ENCODE measurements at places on chromosomes 5 and 9.

GRCh38 chr9:104805441-104805840 lies 41.5 kb downstream of the NIPSNAP3B start:
- DNase-seq = no peak

- no peak for DNase-seq
These were observed 335.2 kb downstream of the DTWD2 start for GRCh38 chr5:118653183-118653582.

- no peak for DNase-seq
These were observed 11.7 kb downstream of the CER1 start for GRCh38 chr9:14710804-14711203.

GRCh38 chr5:136190091-136190720 lies 2.8 kb downstream of the SMIM32 start:
- DNase-seq = no peak

DNA sequence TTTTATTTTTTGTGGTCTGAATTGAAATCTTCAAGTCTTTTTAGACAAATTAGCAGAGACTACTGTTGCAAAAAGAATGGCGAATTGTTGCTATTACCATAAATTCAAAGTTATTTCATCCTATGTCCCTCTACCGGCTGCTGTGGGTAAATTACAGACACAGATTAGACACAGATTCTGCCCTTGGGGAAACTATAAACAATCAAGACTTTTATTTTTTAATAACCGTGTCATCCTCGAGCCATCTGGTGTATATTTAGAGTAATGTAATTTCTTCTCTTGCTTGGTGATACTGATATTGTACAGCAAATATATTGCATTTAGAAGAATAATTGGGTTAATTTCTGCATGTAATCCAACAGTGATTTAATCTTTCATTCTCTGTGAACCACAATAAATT lies 228.0 kb upstream of the ADAMTSL1 start:
- no peak for DNase-seq

DNA sequence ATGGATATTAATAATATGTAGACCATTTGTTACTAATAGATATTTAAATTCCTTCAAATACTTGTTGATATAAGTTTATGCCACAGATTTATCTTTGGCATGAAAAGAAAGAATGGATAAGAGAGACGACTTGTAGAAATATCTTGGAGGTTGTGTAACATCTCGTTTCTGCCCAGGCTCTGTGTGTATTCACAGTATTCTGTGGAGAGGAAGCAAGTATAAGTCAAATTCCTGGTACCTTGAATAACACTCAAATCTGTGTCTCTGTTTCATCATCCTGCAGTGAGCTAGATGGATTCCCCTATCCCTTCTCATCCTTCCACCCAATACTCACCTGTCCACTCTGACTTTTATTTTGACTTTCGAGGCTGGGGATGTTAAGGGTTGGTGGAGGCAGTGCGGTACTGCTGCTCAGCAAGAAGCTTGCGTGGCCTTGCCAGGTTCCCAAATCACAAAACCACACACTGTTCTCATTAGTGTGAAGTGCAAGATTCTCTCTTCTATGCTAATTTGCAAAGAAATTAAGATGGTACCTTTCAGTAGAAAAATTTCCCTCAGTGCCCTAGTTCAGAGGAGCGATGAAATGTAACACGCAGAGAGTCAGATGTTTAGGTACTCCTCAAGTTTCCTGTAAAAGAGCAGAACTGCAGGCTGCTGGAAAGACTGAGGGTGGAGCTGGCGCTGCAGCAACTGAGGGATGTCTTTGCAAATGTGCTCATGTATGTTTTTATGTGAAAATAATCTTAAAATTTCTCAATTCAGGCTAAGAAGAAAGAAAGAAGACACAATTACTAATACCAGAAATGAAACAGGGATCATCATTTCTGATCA lies 42.6 kb upstream of the ANKRD18A start:
- DNase-seq = no peak

- no peak for DNase-seq
These were observed 24.9 kb downstream of the TCF7 start for GRCh38 chr5:134139377-134139851.

DNA sequence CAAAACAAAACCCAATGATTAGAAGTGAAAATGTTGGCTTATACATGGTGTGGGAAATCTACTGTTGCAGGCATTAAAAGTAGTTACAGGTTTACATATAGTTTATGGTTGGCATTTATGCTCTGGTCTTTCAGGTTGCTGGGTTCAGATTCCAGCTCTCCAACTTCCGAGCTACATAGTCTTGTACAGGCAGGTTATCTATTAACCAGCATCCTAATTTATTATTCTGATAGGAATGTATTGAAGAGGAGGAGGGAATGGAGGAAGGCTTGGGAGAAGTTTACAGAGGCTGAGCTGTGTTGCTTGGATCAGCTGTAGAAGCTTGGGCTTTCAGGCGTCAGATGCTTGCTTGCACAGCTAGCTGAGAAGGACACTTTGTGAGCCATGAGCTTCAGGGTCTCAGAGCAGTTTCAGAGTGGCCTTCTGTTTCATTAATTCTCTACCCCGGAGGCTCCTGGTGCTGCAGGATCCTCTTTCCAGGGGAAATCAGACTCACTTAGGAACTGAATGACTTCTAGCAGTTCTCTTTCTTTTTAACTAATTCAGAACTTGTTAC lies 11.7 kb upstream of the ERBIN start:
- no peak for DNase-seq

DNA sequence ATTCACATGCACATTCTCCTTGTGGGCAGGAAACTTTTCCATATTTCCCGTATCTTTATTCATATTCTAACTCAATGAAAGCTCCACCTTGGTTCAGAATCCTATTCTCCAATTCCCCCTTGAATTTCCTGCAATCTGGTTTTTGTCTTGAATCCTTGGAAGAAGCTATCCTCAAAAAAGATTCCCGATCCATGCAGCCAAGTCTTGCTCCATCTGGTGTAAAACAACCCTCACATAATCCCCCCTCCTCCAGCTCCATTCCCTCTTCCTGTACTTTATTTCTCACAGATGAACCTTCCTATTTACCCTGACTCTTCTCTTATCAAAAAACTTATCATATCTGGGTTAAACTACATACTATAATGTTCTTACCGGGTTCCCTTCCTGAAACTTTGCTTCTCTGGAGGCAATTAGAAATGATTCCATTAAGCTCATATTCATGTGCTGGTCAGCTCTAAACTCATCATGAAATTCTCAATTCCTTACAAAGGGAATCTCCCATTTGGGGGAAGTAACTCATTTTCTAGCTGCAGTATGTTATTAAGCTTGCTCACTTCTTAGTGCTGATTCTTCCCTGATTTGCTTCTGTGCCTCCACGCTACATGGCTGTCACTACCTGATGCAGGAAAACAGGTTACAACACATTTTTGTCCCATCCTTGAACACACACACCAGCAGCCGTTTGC lies 81.7 kb downstream of the GNAQ start:
- no peak for DNase-seq

GRCh38 chr5:170353961-170354360 lies 35.2 kb downstream of the KCNMB1 start:
- no peak for DNase-seq

DNA sequence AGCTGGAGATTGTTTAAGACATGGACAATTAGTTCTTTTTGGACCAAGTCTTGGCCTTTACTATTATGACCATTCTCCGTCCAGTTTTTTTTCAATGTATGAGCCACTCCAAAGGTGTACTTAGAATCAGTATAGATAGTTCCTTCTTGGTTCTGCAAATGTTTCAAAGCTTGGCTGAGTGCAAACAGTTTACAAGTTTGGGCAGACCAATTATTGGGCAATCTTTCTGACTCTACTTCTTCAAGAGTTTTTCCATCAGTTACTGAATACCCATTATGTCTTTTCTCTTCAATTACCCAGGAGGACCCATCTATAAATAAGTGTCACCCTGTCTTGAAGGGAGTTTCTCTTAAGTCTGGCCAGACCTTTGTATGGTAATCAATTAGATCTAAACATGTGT lies 15.5 kb downstream of the IFT74 start:
- no peak for DNase-seq

GRCh38 chr5:8710426-8710930 lies 835.4 kb downstream of the SEMA5A start:
- DNase-seq = no peak

DNA sequence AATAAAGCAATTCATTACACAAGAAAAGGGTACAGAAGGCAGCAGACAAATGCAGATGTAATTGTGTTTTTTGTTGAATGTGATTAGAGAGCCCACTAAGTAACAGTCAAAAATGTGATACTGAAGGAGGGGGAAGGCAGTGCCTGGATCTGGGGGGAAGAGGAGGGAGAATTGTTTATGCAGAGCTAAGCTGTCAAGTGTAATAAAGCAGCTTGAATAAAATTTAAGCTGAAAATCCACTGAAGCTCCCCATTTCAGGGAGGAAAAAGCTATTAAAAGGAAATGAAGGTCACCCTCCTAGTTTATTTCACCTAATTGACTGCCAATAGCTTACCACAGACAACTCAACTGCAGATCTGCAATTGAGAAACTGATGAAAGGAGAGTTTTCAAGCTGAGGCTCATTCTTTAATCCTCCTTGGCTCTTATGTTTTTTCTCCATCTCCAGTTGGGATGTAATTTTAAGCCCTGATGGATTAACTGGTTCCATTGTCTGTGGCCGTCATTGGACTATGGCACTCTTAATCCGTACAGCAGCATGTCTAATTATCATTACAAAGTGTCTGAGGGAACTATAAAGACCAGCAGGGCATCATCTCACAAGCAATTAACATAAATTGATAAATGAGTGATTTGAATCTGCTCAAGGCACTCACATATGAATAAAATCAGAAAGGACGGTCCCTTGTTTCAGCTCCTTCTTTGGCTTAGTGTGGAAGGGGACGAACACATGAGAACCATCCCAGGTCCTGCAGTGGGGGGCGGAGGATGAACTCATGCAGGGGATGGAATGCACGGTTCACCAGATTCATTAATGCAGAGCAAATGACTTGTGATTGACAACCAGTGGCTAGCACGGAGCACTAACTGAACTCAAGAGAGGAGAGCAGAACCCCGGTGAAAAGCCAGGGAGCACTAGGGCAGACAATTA lies 38.5 kb downstream of the TLE1 start:
- DNase-seq = no peak

- DNase-seq = no peak
These were observed 50.7 kb upstream of the C6 start for GRCh38 chr5:41264019-41264418.

- no peak for DNase-seq
These were observed 661 bp downstream of the NSMF start for GRCh38 chr9:137458194-137459151.

DNA sequence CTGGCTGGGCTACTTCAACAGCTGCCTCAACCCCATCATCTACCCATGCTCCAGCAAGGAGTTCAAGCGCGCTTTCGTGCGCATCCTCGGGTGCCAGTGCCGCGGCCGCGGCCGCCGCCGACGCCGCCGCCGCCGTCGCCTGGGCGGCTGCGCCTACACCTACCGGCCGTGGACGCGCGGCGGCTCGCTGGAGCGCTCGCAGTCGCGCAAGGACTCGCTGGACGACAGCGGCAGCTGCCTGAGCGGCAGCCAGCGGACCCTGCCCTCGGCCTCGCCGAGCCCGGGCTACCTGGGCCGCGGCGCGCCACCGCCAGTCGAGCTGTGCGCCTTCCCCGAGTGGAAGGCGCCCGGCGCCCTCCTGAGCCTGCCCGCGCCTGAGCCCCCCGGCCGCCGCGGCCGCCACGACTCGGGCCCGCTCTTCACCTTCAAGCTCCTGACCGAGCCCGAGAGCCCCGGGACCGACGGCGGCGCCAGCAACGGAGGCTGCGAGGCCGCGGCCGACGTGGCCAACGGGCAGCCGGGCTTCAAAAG lies 36.9 kb upstream of the TTC1 start:
- no peak for DNase-seq

- no peak for DNase-seq
These were observed 88.6 kb downstream of the LMX1B start for GRCh38 chr9:126702151-126703001.

- no peak for DNase-seq
These were observed 427.8 kb downstream of the KDM4C start for GRCh38 chr9:7185612-7186011.

DNA sequence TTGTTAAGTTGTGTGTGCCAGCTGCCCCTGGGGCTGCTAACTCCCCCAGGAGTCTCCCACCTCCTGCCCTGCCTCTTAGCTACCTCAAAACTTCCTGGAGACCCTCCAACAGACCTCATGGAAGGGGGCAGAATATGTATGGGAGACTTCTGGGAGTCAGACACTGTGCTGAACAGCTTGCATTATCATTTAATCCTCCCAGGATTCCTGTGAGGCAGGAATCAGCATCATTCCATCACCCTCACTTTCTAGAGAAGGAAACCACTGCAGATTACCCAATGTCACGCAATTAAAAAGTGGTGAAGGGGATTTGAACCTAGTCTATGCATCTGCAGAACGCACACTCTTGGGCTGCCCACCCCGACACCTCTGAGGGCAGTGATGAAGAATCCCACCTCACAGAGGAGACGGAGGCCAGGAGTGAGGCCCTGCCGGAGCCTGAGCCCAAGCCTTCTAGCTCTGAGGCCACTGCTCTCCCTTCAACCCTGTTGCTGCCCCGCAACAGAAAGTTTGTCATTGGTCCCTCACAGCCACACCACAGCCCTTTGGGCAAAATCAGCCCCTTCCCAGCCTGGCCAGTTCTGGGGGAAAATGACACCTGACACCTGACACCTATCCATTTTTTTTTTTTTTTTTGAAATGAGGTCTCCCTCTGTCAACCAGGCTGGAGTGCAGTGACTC lies 30.3 kb upstream of the IL17B start:
- DNase-seq = no peak

DNA sequence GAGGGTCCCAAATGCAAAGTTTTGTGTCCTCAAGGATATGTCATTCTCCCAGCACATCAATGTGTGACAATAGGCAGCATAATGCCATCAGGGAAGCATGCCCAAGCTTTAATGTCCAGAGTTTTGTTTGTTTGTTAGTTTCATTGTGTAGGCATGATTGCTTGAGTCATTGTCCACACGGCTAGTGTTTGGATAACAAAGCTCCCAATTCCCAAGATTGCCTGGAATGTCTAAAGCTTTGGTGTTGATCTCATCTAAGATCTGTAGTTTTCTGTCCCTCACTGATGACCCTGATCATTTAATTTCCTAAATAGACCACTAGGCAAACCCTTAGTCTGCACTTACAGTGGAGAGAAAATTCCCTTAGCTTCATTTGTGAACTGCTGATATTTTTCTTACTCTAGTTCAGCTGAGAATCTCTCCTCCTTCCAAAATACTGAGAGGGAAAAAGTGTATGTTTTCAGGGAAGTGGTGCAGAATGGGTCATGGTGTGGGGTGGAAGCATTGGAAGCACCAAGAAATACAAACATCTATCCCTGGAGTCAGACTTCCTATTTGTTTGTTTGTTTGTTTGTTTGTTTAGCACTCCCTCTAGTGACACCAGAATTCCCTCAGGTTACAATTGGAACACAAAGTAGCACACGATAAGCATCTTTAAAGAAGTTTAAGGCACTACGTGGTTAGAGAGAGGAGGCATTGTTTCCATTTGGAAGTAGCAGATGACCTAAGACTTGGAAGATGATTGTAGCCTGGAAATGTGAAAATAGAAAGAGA lies 127.1 kb downstream of the PRDM6 start:
- no peak for DNase-seq

DNA sequence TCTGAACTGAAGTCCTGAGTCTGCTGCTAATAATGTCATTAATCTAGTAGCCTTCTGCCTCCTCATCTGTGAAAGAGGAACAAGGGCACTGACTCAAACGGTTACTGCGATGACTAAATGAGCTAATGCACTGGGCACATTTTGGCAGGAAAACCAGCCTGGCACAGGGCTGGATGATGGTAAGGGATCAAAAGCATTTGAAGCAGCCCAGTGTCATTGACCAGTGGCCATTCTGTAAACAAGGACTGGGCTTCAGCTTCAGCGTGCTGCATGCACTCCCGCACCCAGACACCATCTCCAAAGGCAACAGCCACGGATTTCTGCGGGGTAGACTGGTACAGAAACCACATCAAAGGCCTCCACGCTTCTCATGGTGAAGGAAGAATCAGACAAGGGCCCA lies 8.0 kb downstream of the GCNT4 start:
- DNase-seq = no peak
